ENCODE measurements at places on chromosomes 4 and X.
A peak's percentile ranks its signal among the peaks of the same experiment; 100 is the strongest.

GRCh38 chr4:57291911-57292310 is 181.7 kb upstream of the IGFBP7 start:
- DNase-seq = no peak

GRCh38 chrX:111103246-111103645 is 7.3 kb downstream of the PAK3 start:
- no peak for DNase-seq

DNA sequence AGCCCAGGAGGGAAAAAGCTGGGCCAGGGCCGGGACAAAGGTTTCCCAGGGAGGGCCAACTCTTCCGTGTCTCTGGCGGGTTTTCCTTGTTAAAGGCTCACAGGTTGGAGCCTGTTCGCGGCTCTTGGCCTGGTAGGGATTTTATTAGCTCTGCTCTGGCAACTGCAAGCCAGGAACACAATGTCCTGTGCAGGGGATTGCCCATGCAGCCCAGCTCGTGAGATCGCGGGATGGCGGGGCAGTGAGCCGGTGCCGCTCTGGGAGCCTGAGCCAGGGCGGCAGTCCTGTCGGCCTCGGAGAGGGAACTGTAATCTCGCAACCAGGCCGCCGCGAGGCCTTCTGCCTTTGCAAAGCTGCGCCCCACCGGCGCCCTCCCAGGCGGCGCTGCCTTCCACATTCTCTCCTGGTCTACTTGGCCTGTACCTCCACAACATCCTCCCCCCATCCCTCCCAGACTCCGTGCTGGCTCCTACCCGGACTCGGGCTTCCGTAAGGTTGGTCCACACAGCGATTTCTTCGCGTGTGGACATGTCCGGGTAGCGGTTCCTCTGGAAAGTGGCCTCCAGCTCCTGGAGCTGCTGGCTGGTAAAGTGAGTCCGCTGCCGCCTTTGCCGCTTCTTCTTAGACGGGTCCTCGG is 2.1 kb downstream of the PITX2 start:
- no peak for DNase-seq

GRCh38 chrX:119721926-119722325 is 29.0 kb upstream of the SEPTIN6 start:
- DNase-seq = no peak

- DNase-seq = no peak
Measured at GRCh38 chrX:123499787-123500186, 233.1 kb downstream of the THOC2 start.

- DNase-seq = no peak
Measured at GRCh38 chrX:55167124-55167803, 52.9 kb upstream of the PAGE5 start.

DNA sequence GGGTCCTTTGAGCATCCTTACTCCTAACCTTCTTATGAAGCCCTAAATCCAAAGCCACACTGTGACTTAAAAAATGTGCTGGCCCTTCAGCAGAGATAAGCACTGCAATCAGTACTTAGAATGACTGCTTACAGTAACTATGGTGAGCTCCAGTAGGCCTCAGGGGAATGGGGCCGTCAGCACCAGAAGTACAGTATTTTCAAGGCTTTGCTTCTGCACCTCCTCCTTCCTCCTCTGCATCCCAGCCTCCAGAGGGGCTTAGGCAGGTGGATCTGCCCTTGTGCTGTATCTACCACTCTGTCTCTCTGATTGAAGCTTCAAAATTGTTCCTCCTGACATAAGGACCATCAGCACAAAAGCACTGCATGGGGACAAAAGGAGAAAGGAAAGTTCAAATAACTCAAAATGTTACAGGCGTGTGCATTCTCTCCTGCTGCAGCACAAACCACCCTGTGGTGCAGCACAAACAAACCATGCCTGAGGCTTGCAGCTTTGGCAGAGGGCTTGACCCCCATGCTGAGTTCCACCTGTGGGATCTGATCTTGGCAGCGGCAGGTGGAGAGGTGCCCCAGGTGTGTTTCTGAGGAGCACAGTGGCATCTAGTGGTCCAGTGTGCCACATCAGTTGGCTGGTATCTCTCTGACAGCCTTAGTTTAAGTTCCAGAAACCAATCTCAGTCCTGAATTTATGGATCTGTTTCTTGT is 164.7 kb downstream of the SOWAHB start:
- DNase-seq = peak; percentile 73

DNA sequence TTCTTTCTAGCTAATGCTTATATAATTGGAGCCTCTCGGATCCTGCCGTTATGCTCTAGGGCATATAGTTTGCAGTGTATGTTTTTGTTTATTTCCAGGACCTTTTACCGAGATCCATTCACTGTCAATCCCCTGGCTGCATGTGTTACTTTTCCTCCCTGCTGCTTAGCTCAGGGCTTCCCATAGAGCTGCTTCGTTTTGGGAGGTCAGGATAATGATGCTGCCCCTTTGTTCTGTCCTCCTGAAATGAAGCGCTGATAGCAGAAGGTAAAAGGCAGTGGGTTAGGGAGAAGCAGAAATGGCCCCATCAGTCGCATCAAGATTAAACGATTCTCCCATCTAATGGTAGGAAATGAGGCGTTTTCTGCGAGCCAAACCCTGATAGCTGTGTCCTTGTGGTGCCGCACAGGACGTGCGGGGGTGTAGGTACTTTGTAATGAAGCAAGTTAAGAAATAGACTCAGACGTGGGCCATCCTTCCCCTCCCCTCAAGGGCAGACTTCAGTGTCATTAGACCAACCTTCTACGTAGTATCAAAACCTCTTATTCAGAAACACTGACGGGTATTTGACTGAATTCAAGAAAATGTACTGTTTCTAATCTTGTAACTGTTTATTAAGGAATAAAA is 37.3 kb downstream of the AFF2 start:
- no peak for DNase-seq

GRCh38 chrX:155577682-155578081 is 35.1 kb downstream of the TMLHE start:
- DNase-seq = no peak

Measured in stomach (tissue), 19 donors.